ENCODE measurements at places on chromosomes 16 and 17.

- DNase-seq: no peak
These were observed 21.2 kb downstream of the ST3GAL2 start for GRCh38 chr16:70417661-70418060.

DNA sequence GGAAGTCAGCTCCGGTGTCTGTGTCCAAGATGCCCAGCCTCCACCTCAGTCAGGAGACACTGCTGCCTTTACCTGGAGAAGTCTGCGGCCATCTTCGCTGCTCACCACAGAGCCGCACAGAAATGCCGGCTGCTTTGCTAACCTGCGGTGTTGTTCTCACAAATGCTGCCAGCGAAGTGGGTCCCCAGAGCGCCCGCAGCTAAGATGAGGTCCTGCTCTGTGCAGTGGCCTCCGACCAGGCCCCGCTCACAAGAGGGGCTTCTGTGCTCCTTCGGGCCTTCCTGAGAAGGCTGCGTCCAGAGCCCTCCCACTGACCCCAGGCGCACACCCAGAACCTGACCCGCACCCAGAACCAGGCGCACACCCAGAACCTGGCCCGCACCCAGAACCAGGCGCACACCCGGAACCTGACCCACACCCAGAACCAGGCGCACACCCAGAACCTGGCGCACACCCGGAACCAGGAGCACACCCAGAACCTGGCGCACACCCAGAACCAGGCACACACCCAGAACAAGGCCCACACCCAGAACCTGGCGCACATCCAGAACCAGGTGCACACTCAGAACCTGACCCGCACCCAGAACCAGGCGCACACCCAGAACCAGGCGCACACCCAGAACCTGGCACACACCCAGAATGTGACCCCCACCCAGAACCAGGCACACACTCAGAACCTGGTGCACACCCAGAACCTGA lies 51.5 kb upstream of the FASN start:
- no peak for DNase-seq

- DNase-seq: no peak
These were observed 968 bp upstream of the PRKAR1A start for GRCh38 chr17:68511254-68511670.

DNA sequence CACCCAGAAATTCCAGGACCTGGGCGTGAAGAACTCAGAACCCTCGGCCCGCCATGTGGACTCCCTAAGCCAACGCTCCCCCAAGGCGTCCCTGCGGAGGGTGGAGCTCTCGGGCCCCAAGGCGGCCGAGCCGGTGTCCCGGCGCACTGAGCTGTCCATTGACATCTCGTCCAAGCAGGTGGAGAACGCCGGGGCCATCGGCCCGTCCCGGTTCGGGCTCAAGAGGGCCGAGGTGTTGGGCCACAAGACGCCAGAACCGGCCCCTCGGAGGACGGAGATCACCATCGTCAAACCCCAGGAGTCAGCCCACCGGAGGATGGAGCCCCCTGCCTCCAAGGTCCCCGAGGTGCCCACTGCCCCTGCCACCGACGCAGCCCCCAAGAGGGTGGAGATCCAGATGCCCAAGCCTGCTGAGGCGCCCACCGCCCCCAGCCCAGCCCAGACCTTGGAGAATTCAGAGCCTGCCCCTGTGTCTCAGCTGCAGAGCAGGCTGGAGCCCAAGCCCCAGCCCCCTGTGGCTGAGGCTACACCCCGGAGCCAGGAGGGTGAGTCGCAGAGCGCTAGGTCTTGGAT lies 261.5 kb downstream of the SEC14L1 start:
- no peak for DNase-seq

DNA sequence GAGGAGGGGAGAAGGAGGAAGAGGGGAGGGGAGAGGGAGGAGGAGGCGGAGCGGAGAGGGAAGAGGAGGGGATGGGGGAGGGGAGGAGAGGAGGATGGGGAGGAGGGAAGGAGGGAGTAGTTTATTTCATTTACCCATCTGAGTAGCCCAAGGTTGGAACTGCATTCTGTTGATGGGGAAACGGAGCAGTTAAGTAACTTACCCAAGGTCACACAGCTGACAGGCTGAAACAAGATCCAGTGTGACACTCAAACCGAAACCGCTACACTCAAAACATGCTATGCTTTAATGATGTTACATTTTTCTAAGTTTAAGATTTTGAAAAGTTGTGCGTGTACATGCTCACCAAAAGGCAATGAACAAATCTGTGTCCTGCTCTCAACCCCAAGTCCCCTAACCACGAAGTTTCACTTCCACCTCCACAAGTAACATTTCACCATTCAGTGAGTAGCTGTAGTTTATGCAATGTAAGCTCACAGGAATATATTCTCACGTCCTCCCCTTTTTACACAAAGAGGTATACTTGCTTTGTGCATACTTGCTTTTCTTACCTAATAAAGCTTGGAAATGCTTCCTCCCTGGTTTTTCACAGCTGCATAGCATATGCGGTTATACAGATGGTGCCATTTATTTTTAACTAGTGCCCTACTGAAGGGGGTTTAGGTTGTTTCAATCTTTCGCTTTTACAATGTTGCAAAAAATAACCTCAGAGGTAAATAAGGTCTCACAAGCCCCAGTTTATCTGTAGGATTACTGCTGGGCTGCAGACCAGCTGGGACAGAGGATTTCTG lies 275.3 kb downstream of the PARN start:
- no peak for DNase-seq

DNA sequence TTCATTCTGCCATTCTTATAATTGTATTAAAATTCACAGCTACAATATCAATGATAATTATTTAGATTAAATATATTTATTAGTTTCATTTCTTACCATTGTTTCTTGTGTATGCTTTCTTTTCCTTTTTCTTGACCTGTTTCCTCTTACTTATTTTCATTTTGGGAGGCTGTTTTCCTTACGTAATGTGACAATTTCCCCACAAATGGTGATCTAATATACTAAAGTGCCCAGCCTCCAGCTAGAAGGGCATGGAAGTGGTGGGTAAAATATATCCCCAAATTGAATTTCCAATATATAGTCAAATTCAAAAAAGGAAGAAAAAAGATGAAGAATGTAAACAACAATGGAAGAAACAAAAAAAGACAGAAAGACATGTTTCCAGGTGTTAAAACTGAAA lies 1.5 kb upstream of the ABCA6 start:
- no peak for DNase-seq

GRCh38 chr17:35257208-35257659 lies 14.4 kb downstream of the SLFN5 start:
- DNase-seq: peak; percentile 83

GRCh38 chr16:19001788-19002187 lies 18.1 kb downstream of the TMC7 start:
- no peak for DNase-seq

All from renal pelvis (tissue), 12 donors.